ENCODE measurements at places on chromosomes 2 and 18. TPM values are rescaled to one million over a fixed set of nuclear protein-coding genes. Genes with fewer than 3 reads are reported as not detected.

DNA sequence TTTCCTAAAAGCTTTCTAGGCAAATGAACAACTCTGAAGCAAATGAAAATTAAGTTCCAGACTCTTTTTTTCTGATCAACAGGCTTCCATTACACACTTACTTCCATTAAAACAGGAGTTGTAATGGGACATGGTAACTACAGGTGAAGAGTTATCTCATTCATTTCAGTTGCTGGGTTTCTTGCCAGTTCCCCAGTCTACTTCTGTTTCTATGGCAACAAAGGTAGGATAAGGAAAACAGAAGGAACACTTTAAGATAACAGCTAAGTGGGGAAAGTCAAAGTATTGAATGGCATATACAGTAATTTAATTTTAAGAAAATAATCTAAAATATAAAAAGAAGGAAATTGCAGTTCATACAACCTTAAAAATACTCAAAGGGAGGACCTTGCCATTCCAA, 25.1 kb downstream of the BAZ2B start:
- DNase-seq, result no peak

- no peak for DNase-seq
These were observed 314.7 kb downstream of the DSC3 start for GRCh38 chr18:30727849-30728248.

DNA sequence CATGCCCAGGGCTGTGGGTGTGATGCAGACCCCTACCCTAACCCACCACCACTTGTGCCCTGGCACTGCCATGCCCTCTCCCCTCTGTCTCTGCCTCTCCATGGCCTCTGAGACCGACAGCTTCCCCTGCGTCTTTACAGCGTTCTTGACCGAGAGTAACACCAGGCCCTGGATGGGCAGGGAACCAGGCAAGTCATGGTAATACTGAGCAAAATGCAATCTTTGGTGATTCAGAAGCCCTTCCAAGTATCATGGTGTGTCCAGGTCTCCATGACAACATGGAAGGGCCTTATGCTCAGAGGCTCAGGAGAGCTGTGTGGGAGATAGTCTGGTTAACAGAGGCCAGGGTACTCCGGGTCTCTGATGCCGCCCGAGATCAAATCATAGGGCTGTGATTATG, 176.1 kb downstream of the KLHL29 start:
- no peak for DNase-seq

DNA sequence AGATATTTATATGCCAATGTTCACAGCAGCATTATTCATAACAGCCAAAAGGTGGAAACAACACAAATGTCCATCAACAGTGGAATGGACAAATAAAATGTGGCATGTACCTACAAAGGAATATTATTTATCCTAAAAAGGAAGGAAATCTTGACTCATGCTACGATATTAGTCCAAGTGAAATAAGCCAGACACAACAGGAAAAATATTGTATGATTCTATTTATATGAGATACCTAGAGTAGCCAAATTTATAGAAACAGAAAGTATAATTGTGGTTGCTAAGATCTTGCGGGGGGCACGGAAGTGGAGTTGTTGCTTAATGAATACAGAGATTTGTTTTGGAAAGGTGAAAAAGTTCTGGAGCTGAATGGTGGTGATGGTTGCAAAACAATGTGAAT, 33.0 kb upstream of the CCDC150 start:
- DNase-seq, result no peak

GRCh38 chr2:113872201-113872600, 17.7 kb upstream of the ACTR3 start:
- DNase-seq, result no peak

DNA sequence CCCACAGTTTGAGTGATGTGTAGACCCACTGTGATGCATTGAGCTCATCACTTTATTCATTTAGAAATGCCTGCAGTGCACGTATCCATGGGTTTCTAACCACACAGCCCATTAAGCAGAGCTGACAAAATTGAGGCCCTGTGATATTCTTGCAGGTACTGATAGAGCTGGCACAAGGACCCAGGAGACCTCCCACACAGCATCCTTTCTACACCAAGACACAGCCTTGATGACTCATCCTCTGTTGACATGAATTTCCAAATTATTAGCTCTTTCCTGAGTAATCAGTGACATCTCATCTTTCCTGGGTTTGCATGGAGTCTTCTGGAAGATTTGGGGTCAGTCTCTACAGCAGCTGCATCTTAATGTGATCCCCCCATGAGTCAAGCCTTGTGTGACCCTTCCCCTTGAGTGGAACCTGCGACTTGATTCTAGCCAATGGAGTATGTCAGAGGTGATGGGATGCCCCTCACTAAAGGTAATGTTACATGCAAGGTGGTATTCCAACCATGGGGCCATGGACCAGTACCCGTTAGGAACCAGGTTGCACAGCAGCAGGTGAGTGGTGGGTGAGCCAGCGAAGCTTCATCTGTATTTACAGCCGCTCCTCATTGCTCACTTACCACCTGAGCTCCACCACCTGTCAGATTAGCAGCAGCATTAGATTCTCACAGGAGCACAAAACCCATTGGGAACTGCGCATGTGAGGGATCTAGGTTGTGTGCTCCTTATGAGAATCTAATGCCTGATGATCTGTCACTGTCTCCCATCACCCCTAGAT, 181.1 kb upstream of the ARL4C start:
- DNase-seq, result no peak

The REG1A gene
- not detected for polyA plus RNA-seq

The ST8SIA5 gene
- polyA plus RNA-seq, result 0.93 TPM
